Left renal cortex interstitium (tissue), 4 donors: ENCODE measurements at places on chromosomes 1 and 21.

DNA sequence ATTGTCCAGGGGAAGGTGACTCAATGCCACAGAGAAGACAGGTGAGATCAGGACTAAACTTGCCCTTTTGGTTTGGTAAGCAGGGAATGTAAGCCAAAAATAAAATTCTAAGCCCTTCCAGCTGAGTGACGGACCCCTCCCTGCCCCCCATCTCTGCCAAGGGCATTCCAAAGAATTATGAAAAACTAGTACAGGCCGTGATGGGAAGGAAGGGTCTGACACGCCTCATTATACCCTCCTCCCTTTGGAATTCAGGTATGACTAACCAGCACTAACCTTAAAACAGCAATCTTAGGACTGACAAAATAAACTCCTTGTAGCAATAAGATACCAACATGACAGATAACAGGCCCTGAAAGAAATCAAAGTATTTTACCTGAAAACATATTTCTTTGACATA, 99.6 kb downstream of the GABPA start:
- DNase-seq = no peak

- no peak for DNase-seq
These were observed 27.2 kb downstream of the TSEN15 start for GRCh38 chr1:184078564-184079249.

DNA sequence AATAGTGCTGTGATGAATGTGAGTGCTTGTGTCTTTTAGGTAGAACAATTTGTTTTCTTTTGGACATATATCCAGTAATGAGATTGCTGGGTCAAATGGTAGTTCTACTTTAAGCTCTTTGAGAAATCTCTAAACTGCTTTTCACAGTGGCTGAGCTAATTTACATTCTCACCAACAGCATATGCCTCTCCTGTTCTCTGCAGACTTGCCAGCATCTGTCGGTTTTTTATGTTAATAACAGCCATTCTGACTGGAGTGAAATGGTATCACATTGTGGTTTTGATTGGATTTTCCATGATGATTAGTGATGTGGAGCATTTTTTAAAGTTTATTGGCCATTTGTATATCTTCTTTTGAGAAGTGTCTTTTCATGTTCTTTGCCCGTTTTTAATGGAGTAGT, 647.3 kb upstream of the ADAMTS5 start:
- DNase-seq = no peak

- DNase-seq = peak; percentile 37
These were observed 216.0 kb downstream of the DYRK1A start for GRCh38 chr21:37582590-37582989.

DNA sequence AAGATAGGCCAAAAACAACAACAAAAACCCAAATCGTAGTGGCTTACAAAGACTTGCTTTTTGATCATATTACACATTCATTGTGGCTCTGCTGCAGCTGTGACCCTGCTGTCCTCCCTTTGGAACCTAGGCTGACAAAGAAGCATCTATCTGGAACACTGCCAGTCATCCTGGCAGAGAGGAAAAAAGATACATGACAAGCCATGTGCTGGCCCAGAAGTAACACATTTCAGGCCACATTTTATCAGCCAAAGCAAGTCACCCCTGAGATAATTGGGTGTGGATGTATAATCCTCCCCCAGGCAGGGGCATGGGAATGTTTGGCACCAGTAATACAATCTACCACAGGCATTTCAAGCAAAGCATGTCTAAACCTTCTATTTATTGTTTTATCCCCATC, 37.2 kb upstream of the AGO1 start:
- DNase-seq = no peak
